Nephron progenitor cell (in vitro differentiated cells): ENCODE measurements at places on chromosomes 6 and 20.

GRCh38 chr20:6333110-6333509 lies 210.3 kb upstream of the FERMT1 start:
- DNase-seq, result no peak

DNA sequence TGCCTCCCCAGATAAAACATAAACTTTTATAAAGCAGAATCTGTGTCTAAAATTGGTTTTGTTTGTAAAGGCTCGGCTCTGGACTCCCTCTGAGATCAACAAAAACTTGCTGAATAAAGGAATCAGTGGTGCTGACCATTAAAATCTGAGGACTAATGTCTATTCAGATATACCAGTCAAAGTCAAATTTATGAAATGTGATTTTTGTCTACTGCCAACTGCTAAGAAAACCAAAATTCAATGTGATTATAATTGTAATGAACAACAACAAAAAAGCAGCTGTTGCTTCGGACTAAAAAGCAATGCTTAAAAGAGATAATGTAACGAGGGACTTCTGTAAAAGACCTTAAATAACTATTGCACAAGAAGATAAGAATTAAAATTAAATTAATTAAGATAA lies 26.6 kb downstream of the PRKN start:
- no peak for DNase-seq

GRCh38 chr6:12408752-12409151 lies 118.6 kb downstream of the EDN1 start:
- DNase-seq, result no peak

DNA sequence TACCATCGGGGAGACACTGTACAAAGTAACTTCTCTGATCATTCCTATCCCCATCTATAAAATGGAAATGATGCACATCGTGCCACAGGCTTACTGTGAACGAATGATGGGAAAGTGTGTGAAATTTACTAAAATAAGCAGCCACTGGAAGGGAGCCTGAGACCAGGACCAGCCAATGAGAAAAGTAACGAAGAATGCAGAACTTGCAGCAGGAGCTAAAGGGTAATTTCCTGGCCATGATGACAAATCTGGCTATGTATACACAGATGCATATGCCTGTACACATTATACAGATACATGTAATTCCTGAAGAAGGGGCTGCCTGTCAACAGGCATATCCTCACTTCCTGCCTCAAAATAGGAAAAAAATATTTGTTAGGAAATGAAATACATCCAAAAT lies 47.4 kb downstream of the GMDS start:
- DNase-seq, result no peak

DNA sequence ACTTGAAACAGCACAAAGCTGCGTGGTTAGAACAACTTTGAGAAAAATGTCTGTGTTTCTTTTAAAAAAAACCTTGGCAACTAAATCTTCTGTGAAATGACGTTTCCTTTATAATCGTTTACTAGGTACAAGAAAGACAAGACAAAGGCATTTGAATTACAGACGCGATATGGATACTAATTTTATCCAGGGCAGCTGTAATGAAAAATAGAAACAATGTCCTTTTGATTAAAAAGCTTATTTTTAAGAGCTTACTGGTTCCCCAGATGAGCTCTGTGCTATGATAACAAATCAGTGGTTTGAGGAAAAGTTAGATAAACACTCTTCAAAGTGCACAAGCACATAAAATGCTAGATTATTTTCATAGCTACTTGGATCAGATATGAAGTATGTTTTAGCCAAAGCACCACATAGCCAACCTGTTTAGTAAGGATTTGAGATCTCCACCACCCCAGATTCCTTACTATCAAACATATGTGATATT lies 1.6 kb upstream of the SYNCRIP start:
- no peak for DNase-seq

- peak; percentile 23 for DNase-seq
These were observed 12.9 kb downstream of the IPCEF1 start for GRCh38 chr6:154343473-154344308.

GRCh38 chr6:21202521-21202920 lies 391.0 kb upstream of the SOX4 start:
- no peak for DNase-seq
